Activated T-helper 2 cell treated with anti-CD3 and anti-CD28 coated beads, Interferon-gamma antibody, Interleukin-2, Interleukin-4, amounts not matched to agents 10 μg/mL and 5 μg/mL and 100 μg/mL, durations not matched to agents 14 hours and 24 hours and 36 hours (primary cell): ENCODE measurements at places on chromosomes 11 and 22. TPM values are rescaled to one million over a fixed set of nuclear protein-coding genes. Genes with fewer than 3 reads are reported as not detected.

SERGEF gene
- total RNA-seq: 39.5 and 43.9 TPM in 2 replicates

SNU13 gene
- 270 and 284 TPM in 2 replicates for total RNA-seq

MCHR1 gene
- not detected in 2 replicates for total RNA-seq

RBMXL2 gene
- 0.09 TPM in 1 of 2 replicates, not detected in the other for total RNA-seq

TEX54 gene
- total RNA-seq: 1.2 TPM in 1 of 2 replicates, not detected in the other

CNTN5 gene
- total RNA-seq: not detected in 2 replicates

PLEKHB1 gene
- total RNA-seq: 1.2 and 1.4 TPM in 2 replicates
